ENCODE measurements at places on chromosomes 7 and 10. TPM values are rescaled to one million over a fixed set of nuclear protein-coding genes. Genes with fewer than 3 reads are reported as not detected.
A peak's percentile ranks its signal among the peaks of the same experiment; 100 is the strongest.

GRCh38 chr10:72429931-72430330 is 75.2 kb upstream of the DNAJB12 start:
- DNase-seq = no peak

NPS gene
- not detected for total RNA-seq

GRCh38 chr10:62669341-62669740 is 135.2 kb upstream of the ADO start:
- DNase-seq = no peak

DNA sequence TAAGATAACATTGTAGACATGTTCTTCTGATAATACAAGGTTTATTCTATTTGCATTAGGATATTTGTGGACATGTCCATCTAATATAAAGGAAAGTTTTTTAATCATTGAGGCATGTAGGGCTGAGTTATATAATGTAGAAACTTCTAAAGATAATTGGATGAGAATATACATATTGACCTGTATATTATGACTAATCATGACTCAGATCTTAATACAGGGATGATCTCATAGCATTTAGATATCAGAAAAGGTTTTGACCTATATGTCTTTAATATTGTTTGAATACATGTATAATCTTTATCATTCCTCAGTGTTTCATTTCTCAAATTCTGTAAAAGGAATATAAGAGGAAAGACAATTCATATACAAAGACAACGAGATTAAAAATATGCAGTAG is 39.2 kb downstream of the CD36 start:
- no peak for DNase-seq

- DNase-seq = no peak
These were observed 7.7 kb upstream of the HTR5A start for GRCh38 chr7:155062411-155062810.

- peak; percentile 57 for DNase-seq
These were observed 8.9 kb downstream of the SEC31B start for GRCh38 chr10:100510533-100511308.

- no peak for DNase-seq
These were observed 317.5 kb downstream of the ANKRD30A start for GRCh38 chr10:37442882-37443281.

Measured in activated T-cell treated with anti-CD3 and anti-CD28 coated beads, Interleukin-2, amount 50 U/mL, for 4 hours (primary cell).